Dermis microvascular lymphatic vessel endothelial cell (primary cell): ENCODE measurements at places on chromosomes 1 and 21.
A peak's percentile ranks its signal among the peaks of the same experiment; 100 is the strongest.

DNA sequence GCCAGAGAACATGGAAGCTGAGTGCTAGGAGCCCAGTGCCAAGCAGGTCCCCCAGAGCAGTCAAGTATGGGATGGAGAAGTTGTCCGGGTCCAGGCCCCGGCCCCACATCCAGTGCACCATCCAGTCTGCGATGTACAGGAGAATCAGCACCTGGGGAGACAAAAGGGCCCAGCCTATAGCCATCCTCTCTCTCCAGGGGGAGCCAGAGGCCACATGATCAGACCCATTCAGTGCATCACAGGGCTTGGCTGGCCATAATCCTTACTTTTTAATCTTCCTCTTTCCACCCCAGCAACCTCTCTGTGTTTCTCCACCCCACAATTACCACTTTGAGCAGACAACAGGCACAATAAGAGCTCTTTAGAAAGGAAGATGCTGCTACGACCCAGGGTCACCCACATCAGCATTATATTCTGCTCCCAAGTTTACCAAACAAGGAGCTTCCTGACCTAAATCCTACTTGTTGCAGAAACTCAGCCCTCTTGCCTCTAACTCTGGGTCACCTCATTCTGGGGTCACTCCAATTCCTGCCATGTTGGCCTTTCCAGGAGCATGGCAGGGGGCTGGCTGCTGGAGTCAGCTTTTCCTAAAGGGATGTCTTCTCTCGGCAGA lies 16.4 kb upstream of the RAB29 start:
- DNase-seq, result peak; percentile 39

GRCh38 chr1:183092350-183092749 lies 69.1 kb downstream of the LAMC1 start:
- DNase-seq, result no peak

DNA sequence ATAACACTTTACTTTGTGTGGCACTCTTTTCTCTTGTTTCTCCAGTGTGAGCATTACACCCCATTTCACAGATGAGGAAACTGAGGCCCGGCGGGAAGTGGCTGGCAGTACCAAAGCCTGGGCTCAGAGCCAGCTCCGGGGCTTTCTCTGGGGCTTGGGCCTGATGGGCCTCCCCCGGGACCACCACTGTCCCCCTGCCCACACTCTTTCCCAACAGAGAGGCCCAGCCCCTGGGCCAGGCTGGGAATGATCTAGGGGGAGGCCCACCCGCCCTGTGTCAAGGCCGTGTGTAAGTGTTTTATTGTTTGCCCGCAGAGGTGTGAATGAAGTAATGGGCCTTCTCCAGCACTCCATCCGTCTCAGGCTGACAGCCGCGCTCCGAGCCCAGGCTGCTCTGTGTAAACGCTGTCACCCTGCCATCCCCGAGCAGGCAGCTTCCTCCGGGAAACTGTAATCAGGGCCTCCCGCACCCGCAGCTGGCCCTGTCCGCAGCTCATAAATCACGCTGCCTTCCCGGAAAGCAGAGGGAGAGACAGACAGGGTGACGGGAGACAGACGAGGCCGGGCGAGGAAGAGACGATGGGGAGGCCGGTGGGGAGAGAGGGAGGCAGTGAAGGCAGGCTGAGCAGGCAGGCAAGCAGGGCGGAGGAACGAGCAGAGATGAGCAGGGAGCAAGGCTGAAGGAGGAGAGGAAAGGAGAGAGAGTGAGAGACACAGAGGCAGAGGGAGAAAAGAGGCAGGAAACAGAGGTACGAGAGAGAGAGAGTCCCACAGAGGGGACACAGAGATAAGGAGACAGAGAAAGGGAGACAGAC lies 109.7 kb upstream of the ZBTB40 start:
- peak; percentile 24 for DNase-seq

DNA sequence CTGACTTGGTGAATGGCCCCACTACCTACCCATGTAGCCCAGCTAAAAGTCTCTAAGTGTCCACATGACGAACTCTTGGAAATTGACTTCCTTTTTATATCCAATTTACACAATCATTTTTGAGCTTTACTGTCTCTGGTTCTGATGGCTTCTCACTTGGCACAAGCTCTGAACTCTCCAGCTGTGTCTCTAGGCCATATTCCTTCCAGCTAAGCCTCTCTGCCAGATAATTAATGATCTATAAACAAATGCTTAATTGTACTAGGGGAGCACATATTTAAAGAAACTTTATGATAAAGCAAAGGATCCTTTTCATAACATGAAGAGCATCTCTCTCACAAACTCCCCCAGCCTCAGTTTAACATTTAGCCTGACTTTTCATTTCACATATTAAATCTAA lies 16.3 kb upstream of the BEND5 start:
- no peak for DNase-seq

GRCh38 chr1:48084826-48085225 lies 87.6 kb upstream of the TRABD2B start:
- no peak for DNase-seq

DNA sequence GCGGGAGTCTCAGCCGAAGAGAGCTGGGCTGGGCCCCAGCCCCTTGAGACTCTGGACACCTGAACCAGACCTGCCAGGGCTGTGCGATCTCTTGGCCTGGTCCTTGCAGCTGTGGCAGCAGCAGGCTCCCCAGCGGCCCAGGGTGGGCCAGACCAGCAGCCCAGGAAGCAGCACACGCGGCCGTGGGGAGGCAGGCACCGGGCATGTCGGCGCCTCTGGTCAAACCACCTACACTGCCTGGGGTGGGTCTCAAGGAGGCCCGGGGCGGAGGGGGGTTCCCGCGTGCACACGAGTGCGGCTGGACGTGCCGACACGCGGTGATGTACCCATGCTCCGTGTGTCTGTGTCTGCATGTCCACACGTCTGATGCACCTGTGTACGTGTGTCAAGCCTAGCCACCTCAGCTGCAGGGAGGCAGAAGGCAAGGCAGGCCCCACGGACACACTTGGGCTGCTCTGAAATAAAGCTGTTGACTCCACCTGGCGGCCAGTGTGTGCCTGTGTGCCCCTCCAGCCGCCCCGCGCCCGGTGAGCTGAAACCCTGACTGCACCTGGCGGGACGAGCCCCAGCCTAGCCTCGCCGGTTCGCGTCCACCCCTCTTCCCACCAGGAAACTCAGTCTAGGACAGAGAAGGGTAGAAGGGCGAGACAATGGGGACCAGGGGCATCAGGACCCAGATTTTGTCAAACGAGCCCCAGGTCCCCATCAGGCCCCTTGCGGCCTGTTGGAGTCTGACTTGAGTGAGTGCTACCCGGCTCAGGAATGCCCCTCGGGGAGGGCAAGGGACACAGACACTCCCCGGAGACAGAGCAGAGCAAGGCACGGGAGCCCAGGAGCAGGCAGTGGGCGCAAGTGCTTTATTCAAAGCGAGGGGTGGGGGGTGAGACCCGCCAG lies 11.6 kb downstream of the SCNN1D start:
- no peak for DNase-seq

GRCh38 chr1:48338257-48338656 lies 115.7 kb downstream of the SLC5A9 start:
- DNase-seq, result no peak

DNA sequence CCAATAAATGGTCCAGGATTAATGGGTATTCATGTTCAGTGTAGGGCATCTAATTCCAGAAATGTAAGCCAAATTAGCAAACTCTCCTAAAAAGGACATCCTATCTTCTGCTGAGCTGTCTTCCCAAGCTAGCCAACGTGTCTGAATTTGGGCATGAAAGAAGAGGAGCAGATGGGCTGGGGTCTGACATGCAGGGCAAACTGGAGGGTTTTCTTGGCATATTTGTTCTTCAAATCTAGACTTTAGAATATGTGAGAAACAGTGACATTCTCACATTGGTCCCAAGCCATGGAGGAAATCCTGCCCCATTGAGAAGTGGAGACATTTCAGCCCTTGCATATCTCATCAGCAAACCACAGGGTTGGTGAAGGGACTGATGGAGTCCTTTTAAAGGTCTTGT lies 67.2 kb downstream of the LRIG2 start:
- DNase-seq, result no peak

DNA sequence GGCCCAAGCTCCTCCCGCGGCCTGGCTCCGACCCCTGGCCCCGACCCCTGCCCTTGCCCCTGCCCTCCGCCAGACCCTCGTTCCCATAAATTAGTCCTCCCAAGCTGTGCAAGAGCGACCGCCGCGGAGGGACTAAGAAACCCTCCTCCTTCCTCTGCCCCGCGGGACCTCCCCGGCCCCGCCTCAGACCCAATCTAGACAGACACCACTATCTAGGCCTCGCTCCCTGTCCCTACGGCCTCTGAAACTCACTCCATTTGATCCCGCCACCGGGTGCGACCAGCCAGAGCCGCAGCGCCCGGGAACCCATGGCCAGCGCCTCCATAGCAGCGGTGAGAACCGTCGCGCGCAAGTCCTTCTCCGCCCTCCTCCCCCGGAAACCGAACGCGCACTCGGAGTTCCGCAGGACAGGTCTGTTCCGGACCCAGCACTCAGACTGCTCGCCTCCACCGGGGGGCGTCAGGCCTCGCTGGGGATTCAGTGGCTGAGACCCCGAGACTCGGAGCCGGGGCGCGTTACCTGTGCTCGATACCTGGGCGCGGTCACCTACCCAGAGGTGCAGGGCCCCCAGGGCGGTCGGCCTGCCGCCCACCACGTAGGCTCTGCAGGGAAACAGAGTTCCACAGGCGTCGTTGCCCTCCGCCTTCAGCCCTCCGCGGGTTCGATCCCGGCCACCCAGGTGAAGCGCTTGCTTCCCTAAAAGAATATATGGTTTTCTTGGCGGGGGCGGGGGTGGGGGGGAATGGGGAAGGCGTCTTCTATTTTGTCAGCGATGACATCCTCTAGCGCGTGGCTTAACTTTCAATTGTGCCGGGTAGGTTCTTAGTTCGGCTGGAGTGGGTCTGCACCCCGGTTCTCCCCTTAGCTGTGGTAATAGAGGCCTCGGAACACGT lies at the start of gene MRPL39:
TSS of gene MRPL39 (minus strand) at position 331 of the 893 bp plus-strand sequence. CDS start at position 325, 6 bp downstream.
- peak; percentile 70 for DNase-seq

DNA sequence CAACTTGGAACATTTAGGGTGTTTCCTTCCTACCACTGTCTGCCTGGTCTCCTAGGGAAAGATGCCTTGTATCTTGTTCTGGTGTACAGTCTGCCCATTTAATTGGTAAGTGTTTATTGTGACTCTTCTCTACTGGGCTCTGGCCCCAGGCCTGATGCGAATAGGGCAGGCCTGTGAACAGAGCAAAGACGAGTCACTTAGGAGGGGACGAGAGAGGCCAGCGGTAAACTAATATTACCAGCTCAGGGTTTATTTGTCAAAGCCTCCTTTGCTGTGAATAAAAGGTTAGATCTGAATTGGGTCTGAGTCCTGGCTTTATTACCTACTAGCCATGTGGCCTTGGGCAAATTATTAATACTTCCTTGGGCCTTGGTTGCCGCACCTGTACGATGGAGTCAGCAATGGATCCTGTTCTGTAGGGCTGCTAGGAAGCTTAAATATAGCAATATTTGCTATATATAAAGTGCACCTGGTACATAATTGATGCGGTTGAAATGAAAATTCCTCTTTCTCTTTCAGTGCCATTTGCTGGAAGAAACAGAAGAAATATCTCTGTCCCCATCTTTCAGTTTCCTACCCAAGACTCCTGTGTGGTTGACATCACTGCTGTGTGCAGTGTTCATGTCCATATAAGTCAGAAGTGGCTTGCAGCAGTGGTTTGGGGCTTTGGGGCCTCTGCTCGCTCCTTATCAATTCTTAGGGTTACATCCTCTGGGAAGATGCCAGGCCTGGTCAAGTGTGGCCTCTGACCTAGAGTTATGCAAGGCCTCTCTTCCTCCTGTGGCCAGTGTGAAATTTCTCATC lies 32.4 kb downstream of the MAPKAPK2 start:
- DNase-seq, result no peak

GRCh38 chr1:147853391-147853790 lies 49.2 kb upstream of the GJA8 start:
- DNase-seq, result no peak
